Mammary epithelial cell (primary cell): ENCODE measurements at places on chromosomes 5 and 9. TPM values are rescaled to one million over a fixed set of nuclear protein-coding genes. Genes with fewer than 3 reads are reported as not detected.

The SPATA6L gene
- total RNA-seq, result 0.75 and 0.85 TPM in 2 replicates

The PCSK5 gene
- total RNA-seq, result 2.4 and 2.7 TPM in 2 replicates

GRCh38 chr5:150009671-150010387 lies 9.3 kb downstream of the HMGXB3 start:
- DNase-seq, result peak; percentile 75

GRCh38 chr9:134807716-134808446 lies 72.7 kb upstream of the FCN2 start:
- DNase-seq, result no peak

DNA sequence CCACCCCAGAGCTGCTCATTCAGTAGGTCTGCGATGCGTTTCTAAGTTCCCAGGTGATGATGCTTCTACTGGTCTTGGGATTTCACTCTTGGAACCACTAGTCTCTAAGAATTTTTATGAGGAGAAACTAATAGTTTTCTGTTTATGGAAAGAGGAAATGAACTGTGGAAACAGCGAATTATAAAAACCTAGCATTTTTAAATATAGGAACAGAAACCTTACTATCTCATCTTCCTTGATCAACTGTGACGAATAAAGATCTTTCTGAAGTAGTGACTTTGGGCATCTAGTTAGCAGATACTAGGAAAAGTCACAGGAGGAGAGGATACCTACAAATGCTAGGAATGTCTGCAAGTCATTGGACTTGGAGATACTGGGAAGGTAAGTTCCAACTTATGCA lies 376.8 kb upstream of the RFX3 start:
- no peak for DNase-seq

DNA sequence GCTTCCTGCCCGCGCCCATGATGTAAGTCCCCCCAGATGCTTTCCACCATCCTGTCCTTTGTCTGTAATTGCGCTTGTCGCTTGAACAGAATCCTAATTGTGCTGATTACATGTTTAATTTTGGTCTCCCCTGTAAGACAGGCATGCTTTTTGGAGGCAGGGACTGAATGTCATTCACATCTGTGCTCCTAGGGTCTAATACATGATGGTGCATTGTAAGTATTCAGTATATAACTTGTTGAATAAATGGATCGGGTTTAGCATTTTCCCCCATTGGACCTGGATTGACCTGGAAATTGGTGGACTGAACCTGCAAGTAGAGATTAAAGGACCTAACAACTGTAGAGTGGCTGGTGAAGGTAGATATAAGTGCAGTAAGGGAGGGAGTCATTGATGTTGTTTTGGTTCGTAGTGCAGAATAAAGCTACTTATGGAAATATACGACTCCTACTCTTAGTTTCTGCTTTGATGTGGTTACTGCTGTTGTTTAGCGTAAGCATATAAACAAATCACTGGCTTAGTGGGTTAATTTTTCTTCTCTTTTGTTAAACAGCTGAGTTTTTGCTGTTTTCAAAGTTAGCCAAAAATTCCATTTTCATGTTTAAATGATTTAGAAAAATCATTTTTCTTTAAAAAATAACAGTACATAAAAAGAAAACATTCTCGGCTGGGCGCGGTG lies 57.3 kb downstream of the TRIO start:
- DNase-seq, result no peak

GRCh38 chr5:149294872-149295829 lies 23.5 kb downstream of the AFAP1L1 start:
- no peak for DNase-seq

DNA sequence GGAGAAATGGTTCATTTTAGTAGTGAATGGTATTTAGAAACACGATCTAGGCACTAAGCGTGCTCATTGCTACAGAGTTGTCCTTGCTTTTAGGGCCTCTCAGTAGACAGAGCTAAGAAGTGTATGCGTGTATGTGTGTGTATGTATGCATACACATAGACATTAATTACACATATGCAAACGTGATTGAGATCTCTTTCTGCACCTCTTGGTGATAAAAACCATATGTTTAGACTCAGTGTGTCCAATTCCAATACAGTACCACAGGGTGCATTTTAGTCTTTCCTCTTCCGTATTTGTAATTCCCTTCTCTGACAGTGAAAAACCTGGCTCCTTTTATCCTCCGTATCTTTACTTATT lies 13.1 kb downstream of the TRIO start:
- DNase-seq, result no peak

DNA sequence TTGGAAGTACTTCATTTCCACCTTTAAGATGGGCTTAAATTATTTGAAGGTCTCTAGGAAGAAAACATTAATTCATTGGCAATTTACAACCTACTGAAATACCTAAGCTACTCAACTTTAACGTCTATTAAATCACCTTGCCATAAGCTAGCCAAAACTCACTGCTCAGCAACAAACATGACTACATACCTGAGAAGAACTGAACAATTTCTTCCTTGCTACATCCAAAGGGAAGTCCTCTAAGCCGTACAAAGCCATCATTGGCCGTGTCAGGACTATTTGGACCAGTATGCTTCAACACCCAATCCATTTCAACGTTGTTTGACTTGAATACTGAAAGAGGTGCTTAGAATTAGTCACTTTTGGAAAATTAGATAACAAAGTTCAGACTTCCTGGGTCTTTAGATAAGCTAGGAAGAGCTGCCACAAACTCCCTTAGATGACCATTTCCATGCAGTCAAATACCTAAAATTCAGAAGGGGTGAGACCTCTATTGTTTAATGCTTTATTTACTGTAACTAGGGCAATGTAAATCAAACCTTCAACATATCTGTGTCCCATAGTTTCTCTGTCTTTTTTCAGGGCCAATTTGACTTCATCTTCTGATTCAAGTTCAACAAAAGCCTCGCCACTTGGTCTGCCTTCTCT lies 2.6 kb downstream of the HNRNPH1 start:
- peak; percentile 19 for DNase-seq

DNA sequence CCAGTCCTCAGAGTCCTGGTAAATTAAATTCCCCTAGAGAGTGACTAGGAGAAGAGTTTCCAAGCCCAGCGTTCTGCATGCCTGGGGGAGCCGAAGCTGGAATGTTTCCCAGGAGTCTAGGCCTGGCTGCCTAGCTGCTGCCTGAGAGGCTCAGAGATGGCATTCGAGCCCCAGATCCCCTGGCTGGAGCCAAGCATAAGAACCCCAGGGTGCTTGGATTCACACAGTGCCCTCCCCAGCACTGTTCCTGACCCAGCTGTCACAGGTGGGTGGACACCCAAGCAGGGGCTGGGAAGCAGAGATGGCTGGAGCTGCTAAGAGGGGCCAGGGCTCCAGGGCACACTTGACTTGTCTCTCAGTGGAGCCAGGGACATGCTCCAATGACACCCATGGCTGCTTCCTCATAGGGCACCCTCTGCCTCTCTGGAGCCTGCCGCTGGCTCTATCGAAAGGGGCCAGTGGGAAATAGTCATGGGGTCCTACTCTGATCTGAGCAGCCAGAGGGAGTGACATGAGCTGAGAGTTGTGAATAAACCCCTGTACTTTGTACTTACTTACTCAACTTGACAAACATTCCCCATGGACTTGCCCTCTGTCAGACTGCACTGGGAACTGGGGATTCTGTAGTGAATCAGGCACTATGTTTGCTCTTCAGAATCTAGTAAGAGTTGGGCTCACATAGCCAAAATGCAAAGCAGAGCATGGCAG lies 62.6 kb upstream of the XPA start:
- DNase-seq, result no peak

GRCh38 chr9:98225015-98225442 lies 30.4 kb downstream of the TBC1D2 start:
- DNase-seq, result no peak
